ENCODE measurements at places on chromosomes 11 and 22.

DNA sequence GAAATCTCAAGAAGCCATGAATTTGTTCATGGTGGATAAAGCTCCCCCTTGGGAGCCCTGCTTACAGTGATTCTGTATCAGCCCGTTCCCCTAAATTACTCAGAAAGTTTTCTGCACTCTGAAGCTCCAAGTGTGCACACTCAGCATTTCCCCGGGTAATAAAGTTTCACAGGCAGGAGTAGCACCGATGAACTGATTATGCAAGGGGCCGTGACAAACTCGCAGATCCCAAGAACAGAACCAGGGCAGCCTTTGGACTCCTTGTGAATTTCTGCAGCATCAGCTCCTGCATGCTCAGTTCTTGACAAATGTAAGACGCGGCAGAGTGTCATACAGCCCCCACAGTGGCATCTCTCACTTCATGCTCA lies 73.5 kb downstream of the COMMD9 start:
- no peak for DNase-seq

DNA sequence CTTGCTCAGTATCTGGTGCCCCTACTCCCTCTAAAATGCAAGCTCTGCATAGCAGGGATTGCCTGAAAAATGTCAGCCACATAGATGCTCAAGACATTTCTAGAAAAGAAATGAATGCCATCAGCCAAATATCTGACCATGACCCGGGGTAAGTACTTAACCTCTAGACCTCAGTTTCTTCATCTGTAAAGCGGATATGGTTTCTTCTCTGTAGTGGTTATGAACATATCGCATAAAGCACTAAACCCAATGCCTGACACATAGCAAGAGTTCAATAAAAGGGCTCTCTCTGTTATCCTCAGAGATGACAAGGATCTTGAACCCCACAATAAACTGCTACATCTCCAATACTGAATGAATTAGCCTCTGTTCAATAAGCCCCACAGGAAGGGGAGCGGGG lies 122.6 kb downstream of the ABTB2 start:
- no peak for DNase-seq

- no peak for DNase-seq
These were observed 4.3 kb upstream of the CCND1 start for GRCh38 chr11:69636512-69637197.

- DNase-seq: no peak
These were observed 622.2 kb upstream of the CNTN5 start for GRCh38 chr11:98398508-98398907.

DNA sequence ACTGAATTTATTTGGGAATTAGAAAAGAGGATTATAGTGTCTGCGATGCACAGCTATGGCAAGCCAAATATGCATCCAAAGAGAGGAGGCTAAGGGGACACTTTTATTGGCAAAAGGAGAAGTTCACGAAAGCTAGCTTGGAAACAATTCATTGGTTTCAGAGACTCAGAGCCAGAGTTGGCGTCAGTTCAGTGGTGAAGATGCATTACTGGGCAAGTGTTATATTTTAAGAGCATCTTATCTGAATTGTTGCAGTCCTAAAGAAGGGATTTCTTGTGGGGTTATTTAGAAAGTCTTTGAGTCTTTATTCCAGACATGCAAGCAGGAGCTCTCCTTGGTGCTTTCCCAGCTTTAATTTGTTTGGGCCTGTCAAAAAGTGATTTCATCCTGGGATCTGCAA lies 15.0 kb downstream of the CLDN5 start:
- DNase-seq: no peak

GRCh38 chr11:73645972-73646631 lies at the start of gene PLEKHB1:
Gene PLEKHB1 (plus strand): TSS chr11:73646581. CDS start chr11:73646609, 28 bp downstream.
- DNase-seq: no peak
